ENCODE measurements at places on chromosomes 2 and 18.

- DNase-seq: no peak
Observed at GRCh38 chr2:201127570-201127969, 11.6 kb downstream of the CFLAR start.

DNA sequence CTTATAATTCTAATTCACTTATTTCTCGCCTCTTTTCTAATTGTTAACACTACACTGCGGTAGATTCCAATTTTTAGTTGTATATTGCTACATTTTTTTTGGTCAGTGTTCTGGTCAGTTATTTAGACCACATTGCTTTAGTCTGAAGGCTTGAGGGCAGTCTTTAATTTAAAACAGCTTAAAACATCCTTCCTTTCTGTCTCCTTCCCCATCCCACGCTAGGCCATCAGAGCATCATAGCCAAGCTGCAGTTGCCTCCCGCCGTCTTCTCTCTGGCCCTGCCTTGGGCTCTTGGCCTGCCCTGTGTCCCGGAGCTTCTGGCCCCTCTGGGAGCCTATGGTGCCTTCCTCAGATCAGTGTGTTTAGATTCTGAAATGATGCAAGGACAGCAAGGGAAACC lies 52.6 kb upstream of the GLI2 start:
- DNase-seq: no peak

DNA sequence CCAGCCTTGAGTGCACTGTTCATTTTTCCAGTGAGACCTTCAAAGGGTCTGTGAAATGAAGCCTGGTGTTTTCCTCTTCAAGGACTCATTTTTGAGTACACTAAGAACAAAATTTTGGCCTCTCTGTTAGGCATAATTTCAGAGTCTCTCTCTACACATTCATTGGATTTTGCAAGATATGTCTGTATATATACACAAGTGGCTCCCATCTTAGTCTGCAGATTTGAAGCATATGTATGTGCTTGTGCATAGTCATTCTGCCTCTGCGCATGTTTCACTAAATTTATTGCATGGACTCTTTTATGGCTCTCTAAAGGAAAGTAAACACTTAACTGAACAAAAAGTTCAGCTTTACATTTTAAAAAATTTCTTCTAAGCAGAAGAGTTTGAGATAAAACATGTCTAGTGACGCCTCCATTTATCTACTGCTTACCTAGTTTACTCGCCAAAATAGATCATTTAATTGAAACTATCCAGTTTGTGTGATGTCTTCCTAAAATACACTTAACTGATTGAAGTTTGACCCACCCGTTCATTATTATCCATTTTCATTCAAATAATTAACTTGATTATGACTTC lies 145.9 kb downstream of the FMNL2 start:
- no peak for DNase-seq

DNA sequence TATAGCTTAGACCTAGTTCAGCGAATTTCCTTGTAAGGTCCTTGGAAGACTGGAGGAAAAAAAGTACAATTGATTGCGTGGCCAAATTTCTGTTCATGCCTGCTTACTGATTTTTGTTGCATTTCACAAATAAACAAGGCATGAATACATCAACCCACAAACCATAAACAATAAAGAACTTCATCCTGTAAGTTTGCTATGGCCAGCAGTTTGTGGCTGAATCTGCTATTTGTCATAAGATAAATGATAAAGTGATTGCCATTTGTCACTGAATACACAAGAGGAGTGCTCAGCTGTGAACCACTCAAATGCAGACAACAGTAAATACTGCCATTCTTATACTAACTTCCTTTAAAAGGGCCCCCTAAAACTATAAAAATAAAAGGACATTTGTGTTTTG lies 259.5 kb downstream of the CCDC178 start:
- no peak for DNase-seq

DNA sequence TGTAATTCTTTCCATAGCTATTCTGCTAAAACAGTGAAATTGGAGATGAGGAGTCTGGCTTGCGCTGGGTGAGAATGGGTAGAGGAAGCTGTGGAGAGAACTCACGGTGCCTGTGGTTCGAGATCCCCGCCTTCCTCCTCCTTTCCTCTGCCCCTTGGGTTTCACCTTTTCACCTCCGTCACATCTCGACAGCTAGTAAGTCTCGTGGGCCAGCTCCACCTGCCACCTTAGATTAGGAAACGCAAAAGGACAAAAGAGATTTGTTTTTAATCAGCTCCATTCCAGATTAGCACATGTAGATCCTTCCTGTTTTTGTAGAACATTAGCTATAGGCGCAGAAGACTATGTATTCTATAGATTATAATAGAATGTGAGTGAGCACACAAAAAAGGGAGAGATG lies 20.6 kb downstream of the TRIB2 start:
- no peak for DNase-seq

GRCh38 chr2:130920415-130921163 lies 83.9 kb downstream of the ARHGEF4 start:
- DNase-seq: peak; percentile 38

GRCh38 chr2:223735659-223736244 lies 101.6 kb downstream of the AP1S3 start:
- DNase-seq: no peak

DNA sequence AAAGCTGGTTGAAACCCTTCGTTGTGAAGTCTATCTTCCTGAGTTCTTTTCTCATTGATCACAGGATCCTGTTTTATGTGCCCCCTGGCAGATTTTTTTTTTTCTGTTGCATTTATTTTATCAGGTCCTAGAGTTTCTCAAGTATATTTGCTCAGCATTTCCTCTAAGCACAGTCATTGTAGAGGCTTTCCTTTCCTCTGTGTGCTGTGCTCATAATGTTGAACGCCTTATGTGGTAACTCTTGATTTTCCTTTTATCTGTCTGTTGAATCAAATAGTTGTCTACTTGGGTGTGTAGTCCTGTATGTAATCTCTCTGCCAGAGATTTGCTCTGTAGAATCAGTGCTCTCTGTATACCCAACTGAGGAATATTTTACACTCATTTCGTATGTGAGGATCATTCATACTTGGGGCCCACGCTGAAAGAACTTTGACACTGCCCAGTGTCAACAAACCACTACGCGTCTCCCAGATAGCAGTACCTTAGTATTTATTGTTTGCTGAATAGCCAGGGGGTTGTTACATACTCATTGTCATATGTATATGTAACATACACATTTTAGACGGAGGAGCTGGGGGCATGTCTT lies 118.2 kb downstream of the CTNNA2 start:
- DNase-seq: no peak

DNA sequence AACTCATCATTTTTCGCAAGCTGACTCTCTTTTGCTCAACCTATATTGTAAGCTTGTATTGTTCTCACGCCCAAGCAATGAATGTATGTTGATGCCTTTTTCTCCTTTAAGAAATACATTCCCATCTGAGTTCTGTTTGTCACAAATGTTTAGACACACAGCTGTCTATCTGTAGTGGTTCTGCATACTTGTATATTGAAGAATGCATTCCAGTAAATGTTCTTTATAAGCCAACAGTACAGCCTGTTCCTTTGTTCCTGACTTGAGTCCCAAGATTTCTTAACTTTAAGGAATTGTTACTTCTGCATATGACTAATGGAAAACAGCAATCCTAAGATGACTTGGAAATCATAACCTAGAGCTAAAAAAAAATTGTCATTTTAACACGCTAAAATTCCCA lies 849.1 kb upstream of the POU3F3 start:
- no peak for DNase-seq

DNA sequence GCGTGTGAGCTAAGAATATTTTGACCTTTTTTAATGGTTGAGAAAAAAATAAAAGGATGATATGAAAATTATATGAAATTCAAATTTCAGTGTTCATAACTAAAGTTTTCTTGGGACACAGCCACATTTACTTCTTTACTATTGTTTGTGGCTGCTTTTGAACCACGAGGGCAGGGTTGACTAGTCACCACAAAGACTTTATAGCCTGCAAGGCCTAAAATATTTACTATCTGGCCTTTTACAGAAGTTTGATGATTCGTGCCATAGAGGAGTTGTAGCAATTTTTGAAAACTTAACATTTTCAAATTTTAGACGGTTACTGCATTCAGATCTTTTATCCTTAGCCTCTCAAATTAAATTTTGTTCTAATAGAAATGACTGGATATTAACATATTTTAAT lies 69.9 kb downstream of the LIMS1 start:
- no peak for DNase-seq

- DNase-seq: no peak
Observed at GRCh38 chr2:136114382-136114781, 3.6 kb downstream of the CXCR4 start.

DNA sequence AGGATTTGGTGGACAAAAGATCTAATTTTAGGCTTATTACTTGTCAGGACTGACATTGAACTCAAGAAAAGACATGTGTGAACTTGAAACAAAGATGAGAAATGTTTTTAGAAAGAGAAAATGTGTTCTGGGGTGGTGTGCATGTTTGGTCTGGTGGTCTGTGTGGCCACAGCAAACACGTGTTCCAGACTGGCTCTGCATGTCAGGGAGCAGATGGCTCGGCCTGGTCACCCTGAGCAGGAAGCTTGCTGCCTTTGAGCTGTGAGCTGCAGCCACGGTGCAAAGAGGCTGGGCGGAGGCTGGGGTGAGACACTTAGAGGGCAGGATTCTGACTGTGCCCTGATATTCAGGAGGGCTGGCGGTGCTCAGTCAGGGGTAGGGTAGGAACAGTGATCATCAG lies 186.1 kb downstream of the CTIF start:
- DNase-seq: no peak

DNA sequence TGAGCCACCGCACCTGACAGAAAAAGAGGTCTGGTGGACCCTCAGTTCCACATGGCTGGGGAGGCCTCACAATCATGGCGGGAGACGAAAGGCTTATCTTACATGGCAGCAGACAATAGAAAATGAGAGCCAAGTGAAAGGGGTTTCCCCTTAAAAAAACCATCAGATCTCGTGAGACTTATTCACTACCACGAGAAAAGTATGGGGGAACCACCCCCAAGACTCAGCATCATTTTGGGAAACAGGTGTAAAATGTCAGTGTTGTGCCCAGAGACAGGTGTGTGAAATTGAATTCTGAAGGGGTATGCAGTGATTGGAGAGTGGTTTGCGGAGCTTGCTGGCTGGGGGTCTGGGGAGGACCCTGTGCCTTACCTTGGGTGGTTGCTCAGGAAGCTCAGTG lies 4.6 kb upstream of the D2HGDH start:
- no peak for DNase-seq

DNA sequence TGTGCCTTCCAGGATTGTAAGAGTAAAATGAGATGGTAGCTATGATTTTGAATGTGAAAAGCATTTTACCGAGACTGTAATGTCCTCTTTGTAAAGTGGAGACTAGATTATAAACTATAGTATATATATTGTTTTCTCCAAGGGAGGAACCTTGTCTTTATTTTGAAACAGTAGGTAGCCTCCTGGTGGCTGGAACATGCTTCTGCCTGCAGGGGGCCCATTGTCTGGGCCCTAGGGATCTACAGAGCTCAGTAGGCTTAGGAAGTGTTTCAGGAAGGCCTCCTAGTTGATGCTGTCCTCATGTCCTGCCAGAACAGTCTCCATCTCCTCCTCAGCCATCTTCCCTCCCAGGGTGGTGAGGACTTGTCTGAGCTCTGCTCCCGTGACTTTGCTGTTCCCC lies 3.0 kb downstream of the PIKFYVE start:
- DNase-seq: no peak

DNA sequence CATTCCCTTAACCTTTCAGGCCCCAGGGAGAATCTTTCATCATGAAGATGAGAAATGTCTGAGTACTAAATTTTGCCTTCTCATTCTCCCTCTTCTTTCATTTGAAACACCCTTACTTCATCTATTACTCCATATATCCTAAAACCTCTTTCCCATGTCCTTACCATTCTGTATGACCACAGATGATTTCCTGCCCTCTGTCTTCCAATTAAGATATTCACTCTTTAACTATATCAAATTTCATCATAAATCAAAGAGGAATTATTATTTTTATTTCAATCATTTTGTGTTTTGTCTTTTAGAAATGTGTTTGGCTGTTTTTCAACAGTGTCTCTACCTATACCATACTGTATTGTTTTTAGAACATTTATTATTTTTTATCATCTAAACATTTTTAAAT lies 964.9 kb upstream of the KLHL29 start:
- no peak for DNase-seq

- DNase-seq: no peak
Observed at GRCh38 chr2:73859721-73860586, 31.2 kb downstream of the STAMBP start.

GRCh38 chr2:157469726-157470125 lies 25.8 kb upstream of the CYTIP start:
- DNase-seq: no peak

DNA sequence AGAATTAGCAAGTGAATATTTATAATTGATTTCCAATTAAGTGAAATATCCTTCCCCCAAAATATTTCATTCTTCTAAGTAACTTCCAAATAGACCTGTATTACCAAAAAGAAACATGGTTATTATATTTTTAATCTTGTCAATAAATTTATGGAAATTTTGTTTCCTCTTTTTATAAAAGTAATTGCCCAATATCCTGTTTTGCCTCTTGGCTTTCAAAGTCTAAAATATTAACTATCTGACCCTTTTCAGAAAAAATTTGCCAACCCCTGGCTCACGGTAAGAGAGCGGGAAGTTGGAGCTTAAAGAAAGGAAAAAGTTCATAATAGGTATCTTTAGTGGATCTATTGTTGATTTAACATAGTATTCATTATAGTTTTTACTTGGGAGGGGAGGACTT lies 20.4 kb upstream of the SANBR start:
- no peak for DNase-seq

DNA sequence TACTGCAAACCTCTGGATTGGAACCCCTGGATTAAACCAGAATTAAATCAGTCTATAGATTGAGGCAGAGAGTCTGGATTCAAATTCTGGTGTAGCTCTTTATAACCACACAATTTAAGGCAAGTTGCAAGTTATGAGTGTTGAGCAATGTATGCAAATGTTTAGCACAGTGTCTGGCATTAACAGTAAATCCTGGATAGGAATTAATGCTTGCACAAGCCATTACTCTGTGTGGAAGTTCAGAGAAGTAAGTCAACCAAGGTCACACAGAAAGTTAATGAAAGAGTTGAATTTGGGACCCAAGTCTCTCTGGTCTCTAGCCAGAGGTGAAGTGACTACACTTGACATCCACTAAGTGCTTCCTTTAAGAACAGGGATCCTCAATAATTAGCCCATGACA lies 2.0 kb upstream of the MARCO start:
- no peak for DNase-seq

Data from SHP77 (cell line).